Trophoblast cell (in vitro differentiated cells and primary cell): ENCODE measurements at places on chromosomes 2 and 18.

GRCh38 chr2:134124047-134124753 lies 129.7 kb upstream of the MGAT5 start:
- DNase-seq = no peak

DNA sequence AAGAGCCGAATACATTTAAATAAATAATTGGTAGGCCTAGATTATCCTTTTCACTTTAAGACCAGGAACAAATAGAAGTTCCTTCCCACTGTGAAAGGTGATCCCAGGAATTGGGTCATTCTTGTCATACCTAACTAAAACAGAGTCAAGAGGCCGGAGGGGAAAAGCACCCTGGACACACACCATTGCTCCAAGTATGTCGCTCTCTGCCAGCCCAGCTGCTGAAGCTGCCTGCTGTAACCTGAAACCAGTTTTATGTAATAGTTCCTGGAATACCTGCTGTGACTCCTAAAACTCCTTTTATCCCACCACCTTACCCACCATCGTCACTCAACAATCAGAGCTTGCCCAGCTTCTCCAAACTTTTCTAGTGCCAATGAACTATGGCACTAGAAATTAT lies 217.1 kb downstream of the PTPRM start:
- DNase-seq = peak; percentile 72

DNA sequence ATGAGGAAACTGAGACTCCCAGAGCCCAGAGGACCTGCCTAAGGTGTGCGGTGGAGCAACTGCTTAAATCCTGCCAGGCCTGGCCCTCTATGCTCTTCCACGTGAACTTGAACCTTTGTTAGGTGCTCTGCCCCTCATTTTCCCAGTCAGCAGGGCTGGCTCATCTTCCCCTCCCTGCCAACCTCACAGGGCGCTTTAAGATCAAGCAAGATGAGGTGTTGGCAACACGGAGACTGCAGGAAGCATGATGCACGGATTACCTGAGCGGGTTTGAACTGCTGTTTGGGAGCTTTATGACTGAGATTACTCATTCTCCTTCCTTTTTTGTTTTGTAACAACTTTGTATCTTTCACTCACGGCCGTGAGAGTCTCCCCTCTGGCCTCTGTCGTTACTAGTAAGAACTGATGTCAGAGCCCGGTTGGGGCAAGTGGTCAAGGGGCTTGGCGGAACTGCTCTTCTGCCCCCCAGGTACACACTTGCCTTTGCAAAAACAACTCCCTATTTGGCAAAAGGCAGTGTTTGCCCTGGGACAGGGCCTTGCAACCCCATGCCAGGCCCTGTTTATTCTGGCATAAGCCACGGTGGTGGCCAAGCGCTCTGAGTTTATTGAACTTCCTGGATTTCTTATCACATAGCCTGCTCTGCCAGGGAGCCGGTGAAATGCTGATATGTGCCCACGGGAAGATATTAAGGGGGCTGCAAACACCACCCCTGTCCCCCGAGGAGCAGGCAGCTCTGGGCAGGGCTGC lies 127.8 kb downstream of the INHBB start:
- no peak for DNase-seq

DNA sequence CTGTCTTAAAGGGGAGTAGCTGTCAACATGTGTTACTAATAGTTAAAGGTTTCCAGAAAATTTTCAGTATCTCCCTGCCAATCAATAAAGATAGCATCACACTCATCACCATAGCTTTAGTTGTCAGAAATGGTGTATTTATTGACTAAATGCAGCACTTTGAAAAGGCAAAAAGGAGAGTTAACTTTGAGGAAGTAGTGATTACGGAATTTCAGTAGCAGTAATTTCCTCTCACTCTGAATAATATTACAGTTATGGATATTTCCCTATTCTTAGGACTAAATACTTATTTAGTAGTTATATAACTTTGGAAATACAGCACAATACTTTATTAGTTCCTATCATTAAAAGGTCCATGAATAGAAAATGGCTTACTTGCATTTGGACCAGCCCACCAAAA lies 250.5 kb downstream of the CAMKMT start:
- no peak for DNase-seq

- DNase-seq = peak; percentile 42
Measured at GRCh38 chr2:19785447-19785846, 116.3 kb downstream of the TTC32 start.
